Stimulated activated CD8-positive, alpha-beta memory T cell treated with anti-CD3 and anti-CD28 coated beads, Interleukin-7, amount 100 ng/mL, for 1 hour (primary cell): ENCODE measurements at places on chromosomes 3 and 15.

GRCh38 chr3:86547692-86548091 lies 443.3 kb downstream of the VGLL3 start:
- no peak for DNase-seq

- DNase-seq: no peak
Observed at GRCh38 chr3:141087778-141088130, 36.6 kb downstream of the SPSB4 start.

DNA sequence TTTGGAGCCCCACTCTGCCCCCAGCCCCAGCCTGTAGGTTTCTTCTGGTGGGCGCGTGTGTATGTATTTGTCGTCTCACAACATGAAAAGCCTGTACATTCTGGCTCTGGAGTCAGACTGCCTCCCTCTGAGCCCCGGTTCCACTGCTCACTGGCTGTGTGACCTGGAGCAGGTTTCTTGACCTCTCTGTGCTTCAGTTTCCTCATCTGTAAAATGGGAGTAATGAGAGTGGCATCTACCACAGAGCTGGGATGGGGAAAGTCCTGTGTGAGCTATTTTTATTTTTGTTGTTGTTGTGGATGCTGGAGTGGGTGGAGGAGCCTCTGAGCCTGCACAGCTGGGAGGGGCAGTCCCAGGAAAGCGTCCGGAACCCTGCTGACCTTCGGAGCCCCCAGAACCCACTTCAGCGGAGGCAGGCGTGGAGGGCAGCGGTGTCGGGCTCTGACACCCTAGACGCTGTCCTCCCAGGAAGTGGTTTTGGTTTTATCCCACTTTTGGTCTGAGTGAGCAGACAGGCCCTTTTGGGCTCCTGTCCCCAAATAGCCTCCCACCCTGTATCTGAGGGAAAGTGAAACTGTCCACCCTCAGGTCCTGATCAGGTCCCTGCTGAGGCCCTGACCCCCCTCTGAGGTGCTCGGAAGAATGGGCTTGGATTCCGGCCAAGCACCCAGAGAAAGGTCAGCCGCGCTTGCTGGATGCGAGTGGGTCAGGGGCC lies 103.5 kb downstream of the CHSY1 start:
- no peak for DNase-seq

DNA sequence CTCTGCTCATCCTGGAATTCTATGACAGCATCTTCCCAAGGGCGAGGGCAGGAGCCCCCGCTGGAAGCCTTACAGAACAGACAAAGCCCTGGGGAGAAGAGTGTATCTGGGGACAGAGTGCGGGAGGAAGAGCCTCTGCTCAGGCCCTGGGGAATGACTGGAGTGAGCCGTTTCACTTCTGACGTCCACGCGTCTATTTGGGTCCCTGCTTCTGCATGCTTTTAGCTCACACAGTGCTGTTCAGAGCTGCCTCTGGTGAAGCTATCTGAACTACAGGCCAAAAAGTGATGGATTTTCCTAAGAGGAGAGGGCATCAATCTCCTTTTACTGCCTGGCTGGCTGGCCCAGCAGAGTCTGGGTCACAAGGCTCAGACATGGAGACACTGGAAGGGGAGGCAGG lies 311.8 kb downstream of the NTRK3 start:
- DNase-seq: no peak

DNA sequence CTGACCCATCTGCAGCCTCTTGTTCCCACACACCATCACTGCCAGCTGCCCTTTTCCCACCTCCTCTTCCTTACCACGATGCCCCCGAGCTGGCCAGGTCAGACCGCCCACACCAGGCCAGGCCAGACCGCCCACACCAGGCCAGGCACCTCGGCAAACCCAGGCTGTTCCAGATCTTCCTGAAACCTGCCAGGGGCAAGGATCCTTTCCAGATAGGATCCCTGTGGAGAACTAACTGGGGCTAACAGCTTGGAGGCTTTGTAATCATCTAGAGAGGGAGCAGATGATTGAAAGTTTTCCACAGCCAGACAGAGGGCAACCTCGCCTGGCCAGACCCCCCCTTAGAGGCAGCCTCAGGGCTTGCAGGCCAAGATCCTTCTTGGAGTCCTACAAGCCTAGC lies 287.3 kb upstream of the TLE3 start:
- DNase-seq: no peak

GRCh38 chr3:188196232-188196990 lies 42.5 kb downstream of the LPP start:
- no peak for DNase-seq

- no peak for DNase-seq
Observed at GRCh38 chr3:10015461-10015904, 10.8 kb upstream of the FANCD2 start.
